RPMI8226 (cell line): ENCODE measurements at places on chromosomes 11 and 22.
A peak's percentile ranks its signal among the peaks of the same experiment; 100 is the strongest.

- no peak for DNase-seq
Observed at GRCh38 chr22:23168391-23169042, 11.8 kb upstream of the BCR start.

DNA sequence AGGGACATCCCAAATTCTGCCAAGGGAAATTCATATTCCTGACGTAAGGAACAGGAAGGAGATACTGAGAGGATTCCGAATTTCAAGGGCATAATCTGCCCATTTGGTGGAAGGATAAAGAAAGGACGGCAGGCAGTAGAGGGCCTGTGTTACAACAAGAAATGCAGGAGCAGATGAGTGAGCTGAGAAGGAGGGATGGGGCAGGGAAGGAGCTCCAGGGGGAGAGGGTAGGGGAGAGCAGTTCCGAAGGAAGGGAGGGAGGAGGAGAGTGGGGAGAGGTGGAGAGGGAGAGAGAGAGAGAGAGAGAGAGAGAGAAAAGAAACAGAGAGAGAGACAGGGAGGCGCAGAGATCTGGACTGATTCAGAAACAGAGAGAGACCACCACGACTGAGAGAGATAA, 843 bp downstream of the OPCML start:
- no peak for DNase-seq

DNA sequence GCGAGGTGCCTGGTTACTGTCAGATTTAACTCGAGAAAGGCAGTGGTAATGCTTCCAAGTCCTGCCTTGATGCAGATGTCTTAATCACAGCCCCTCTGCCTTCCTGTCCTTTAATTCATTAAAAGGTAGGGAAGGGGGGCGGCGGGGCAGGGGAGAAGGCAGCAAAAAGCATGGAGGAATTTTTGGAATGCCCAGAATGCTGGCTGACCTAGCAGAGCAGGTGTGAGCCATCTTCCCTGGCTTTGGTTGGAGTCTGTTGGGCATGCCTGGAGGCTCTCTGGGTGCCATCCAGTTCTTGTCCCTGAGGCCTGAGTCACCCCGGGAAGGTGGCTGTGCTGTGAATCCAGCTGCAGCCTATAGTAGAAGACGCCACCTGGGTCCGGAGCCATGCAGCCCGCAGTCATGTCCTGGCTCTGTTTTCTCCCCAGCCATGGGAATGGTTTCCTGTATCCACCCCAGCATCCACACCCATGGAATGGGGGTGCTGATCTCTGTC, 15.6 kb downstream of the KIAA1671 start:
- DNase-seq = no peak

DNA sequence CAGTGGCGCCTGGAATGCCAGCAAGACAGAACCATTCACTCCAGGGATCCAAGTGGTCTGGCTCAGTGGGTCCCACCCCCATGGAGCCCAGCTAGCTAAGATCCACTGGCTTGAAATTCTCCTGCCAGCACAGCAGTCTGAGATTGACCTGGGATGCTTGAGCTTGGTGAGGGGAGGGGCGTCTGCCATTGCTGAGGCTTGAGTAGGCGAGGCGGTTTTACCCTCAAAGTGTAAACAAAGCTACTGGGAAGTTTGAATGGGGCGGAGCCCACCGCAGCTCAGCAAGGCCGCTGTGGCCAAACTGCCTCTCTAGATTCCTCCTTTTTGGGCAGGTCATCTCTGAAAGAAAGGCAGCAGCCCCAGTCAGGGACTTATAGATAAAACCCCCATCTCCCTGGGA, 125.7 kb upstream of the DDI1 start:
- DNase-seq = no peak

GRCh38 chr11:132099692-132100091, 729.3 kb downstream of the NTM start:
- peak; percentile 31 for DNase-seq

GRCh38 chr22:17734187-17734586, 40.1 kb downstream of the BID start:
- no peak for DNase-seq
